Motor neuron (in vitro differentiated cells): ENCODE measurements at places on chromosomes 1 and 21.
A peak's percentile ranks its signal among the peaks of the same experiment; 100 is the strongest.

- no peak for ATAC-seq
Measured at GRCh38 chr1:75174031-75174760, 40.0 kb downstream of the LHX8 start.

DNA sequence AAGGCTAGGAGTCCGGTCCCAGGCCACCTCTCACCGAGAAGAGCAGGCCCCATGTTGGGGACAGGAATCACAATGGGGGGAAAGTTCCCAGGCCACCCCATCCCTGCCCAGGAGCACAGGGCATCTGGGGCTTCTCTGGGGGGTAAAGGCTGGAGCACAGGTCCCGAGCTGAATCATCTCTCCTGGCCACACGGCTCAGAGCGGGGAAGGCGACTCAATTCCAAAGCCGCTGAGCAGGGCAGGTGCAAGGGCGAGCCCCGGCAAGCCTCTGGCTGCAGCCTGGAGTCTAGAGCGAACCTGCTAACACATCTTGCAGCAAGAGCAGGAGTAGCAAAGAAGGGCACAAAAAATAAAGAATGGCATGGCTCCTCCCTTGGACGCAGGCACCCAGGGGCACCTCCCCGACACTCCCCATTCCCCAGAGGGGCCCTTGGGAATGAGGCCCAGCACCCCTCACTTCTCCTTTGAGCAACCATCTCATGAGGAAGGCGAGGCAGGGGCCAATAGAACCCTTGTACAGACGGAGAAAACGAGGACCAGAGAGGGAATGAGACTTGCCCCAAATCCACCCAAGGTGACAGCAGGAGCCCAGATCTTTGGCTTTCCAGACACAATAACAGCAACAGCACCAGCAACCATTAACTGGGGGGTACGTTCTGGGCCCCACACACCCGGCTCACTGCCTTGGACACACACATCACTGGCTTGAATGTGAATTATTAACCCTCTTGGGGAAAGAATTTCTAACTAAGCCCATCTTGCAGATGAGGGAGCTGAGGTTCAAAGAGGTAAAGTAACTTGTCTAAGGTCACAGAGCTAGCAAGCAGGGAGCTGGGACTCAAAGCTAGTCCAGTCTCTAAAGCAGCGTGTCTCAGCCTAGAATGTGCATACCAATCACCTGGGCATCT, 20.7 kb upstream of the ALDH4A1 start:
- no peak for ATAC-seq

GRCh38 chr1:41161846-41162245, 80.3 kb downstream of the SCMH1 start:
- ATAC-seq: no peak

DNA sequence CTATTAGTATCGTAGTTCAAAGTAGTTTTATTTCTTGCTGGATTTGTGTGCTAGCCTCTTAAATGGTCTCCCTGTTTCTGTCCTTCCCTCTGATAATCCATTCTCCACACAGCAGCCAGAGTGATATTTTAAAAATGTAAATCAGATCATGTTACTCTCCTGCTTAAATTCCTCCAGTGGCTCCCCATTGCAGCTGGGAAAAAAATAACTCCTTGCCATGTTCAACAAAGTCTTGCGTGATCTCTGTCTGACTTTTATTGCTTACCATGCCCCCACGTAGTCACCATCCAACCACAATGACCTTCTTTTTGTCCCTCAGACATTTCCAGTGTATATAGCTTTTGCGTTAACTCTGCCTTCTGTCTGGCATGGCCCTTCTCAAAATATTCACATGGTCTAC, 178.8 kb downstream of the FGGY start:
- ATAC-seq: no peak

- ATAC-seq: no peak
Measured at GRCh38 chr21:33236766-33237165, 7.0 kb downstream of the IFNAR2 start.

GRCh38 chr1:7119156-7119555, 333.9 kb downstream of the CAMTA1 start:
- no peak for ATAC-seq

GRCh38 chr1:224266915-224267856, 62.8 kb downstream of the NVL start:
- no peak for ATAC-seq

- no peak for ATAC-seq
Measured at GRCh38 chr1:154320882-154321608, at the start of gene AQP10. Gene AQP10 (plus strand): TSS chr1:154321093. CDS start chr1:154321156, 63 bp downstream.

DNA sequence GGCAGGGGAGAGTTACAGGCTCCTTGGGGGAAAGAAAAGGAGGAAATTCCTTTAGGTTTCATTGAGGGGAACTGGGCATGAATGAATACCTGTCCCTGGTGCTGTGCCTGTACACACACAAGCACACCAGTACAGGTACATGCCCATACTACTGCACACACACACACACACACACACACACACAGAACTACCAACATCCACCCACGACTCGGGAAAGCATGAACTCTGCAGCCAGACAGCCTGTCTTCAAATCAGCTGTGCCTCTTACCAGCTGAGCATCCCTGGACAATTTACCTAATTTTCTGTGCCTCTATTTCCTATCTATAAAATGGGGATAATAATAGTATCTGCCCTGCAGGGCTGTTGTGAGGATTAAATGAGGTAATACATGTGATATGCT, 7.2 kb upstream of the GRIK3 start:
- ATAC-seq: no peak

- ATAC-seq: peak; percentile 25
Measured at GRCh38 chr1:3658231-3658615, 5.9 kb downstream of the TP73 start.

GRCh38 chr1:42679364-42679983, 2.7 kb upstream of the YBX1 start:
- ATAC-seq: no peak

DNA sequence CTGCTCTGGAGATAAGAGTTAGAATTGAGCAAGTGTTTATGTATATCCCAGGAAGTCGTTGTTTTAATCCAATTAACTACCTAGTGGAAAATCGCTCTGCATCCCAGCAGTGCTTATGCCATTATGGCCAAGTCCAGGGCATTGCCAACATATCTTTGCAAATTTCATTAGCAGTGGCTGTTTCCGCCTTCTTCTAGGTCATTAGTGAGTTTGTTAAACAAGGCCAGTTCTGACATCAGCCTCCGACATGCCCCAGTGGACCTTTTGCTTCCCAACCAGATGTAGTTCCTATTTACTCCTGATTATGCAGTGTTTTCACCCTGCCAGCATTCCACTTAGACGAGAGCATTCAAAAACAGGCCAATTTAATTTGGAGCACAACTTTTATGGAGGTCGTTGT, 106.8 kb upstream of the FAM78B start:
- ATAC-seq: peak; percentile 53

DNA sequence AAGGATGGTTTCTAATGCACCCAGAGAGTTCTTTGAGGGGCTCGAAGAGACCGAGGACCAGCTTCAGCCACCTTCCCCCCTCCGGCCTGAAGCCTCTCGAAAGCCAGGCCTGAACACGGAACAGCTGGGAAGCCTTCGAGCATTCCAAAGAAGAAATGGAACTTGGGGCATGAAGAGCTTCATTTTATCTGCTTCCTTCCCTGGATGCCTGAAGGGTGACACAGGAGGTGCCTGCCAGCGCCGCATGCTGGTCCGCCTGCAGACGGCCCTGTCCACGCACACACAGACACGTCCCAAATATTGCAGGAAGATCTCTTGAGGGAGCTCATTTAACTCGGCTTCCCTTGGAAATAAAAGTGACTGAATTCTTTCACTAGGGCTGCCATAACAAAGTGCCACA, 73.7 kb downstream of the TOMM20 start:
- ATAC-seq: no peak

DNA sequence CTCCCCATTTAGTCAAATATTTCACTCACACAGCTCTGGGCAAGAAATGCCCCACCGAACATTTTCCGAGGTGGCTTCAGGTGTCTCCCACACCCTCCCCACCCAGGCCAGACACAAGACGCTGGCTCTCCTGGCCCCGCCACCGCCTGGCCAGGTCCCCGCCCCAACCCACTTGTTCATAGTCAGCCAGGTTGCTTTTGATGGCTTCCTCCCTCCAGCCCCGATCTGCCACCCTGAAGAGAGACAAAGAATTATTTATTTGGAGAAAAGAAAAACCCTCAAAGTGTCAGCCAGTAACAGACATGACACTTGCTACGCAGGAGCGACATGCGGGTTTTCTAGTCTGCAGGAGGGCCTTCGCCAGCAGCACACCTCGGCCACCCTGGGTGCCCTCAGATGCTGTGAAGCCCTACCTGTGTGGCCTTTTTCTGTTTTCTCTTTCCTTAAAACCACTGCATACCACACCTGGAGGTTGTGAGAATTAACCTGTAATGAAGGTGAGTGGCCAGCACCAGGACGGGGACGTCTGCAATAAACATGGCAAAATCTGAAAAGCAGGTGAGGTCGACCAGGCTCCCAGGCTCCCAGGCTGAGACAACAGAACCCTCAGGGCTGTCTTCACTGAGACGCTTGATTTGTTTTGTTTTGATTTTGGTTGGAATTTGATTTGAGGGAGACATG, 27.2 kb downstream of the SSBP3 start:
- ATAC-seq: no peak

DNA sequence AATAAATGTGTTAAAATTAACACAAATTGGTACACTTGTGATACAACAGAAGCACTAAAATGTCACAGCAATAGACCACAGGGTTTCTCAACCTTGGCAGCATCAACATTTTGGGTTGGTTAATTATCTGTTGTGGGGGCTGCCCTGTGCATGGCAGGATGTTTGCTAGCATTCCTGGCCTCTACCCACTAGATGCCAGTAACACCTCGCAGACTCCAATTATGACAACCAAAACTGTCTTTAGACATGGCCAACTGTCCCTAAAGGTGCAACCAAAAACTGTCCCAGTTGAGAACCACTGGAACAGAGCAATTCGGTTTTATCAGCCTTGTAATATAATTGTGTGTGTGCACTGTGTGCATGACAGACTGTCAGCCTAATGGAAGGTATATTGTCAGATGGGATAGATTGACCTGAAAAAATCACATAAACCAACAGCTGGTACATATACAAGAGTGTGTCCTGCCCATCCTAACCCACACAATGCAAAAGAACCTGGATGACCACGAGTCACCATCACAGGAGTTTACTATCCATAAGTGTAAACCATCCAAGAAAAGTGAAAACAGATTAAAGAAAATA, 13.5 kb upstream of the ERG start:
- no peak for ATAC-seq

- ATAC-seq: no peak
Measured at GRCh38 chr1:203548892-203549291, 54.9 kb downstream of the OPTC start.

DNA sequence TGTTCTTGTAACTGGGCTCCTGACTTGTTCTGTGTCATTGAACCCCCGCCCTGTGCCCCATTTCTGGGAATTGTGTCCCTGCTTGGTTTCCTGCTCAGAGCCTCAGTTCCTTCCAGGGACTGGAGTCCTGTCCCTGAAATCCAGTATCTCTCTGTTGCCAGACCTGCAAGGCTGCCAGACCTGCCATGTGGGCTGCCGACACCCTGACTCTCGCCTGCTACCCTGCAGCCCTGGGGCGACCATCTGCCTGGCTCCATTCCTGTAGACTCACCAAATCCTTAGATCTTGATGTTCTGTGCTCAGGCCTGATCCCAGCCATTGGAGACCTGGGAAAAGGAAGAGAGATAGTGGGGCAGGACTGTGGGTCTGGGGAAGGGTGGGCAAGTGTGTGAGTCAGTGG, 383.3 kb upstream of the PROX1 start:
- ATAC-seq: no peak

GRCh38 chr1:28898405-28898881, 15.9 kb upstream of the EPB41 start:
- no peak for ATAC-seq

- ATAC-seq: peak; percentile 1
Measured at GRCh38 chr1:112956544-112957132, 642 bp upstream of the SLC16A1 start.

- no peak for ATAC-seq
Measured at GRCh38 chr1:16183765-16184556, 28.1 kb upstream of the EPHA2 start.

DNA sequence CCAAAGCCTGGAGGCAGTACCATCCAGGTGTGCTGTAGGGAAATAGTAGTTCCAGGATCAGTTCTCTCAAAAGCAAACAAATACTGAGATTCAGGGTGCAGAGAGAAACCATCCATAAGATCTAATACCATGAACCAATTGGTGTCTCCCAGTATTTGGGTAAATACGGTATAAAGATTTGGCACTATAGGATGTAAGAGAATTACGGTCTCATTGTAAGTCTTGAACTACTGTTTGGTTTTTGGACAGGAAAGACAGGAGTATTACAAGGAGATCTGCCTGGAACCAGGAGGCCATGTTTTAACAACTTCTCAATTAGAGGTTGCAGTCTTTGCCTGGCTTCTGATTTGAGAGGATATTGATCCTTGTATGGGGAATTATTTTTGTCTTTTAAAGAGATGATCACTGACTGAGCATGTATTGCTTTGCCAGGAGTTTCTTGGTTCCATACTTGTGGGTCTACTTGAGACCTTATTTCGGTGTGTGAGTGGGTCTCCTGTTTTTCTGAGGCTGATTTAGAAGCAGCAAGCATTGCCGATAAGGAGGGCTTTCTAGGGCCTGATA, 10.2 kb downstream of the AADACL4 start:
- no peak for ATAC-seq

GRCh38 chr1:206430031-206430983, 40.0 kb upstream of the IKBKE start:
- ATAC-seq: peak; percentile 94

DNA sequence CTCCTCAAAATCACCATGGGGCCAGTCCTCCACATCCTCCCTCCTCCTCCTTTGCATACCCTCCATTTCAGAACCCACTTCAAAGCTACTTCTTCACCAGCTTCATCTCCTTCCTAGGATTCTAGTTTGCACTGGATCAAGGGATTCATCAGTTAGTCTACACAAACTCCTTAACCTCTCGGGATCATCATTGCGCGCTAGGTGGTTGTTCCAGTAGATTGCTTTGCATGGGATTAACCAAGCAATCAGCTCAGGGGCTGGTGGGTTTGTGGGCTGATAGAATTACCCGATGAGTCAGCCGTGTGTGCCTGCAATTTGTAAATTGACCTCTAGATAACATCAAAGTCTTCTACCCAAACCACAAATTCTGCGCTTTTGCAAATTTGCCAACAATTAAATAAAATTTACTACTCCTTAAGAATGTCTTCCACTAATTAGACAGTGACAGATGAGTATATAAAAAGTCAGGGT, 7.7 kb downstream of the KANK4 start:
- ATAC-seq: no peak
